ENCODE measurements at places on chromosomes 13 and 19. TPM values are rescaled to one million over a fixed set of nuclear protein-coding genes. Genes with fewer than 3 reads are reported as not detected.
A peak's percentile ranks its signal among the peaks of the same experiment; 100 is the strongest.

DNA sequence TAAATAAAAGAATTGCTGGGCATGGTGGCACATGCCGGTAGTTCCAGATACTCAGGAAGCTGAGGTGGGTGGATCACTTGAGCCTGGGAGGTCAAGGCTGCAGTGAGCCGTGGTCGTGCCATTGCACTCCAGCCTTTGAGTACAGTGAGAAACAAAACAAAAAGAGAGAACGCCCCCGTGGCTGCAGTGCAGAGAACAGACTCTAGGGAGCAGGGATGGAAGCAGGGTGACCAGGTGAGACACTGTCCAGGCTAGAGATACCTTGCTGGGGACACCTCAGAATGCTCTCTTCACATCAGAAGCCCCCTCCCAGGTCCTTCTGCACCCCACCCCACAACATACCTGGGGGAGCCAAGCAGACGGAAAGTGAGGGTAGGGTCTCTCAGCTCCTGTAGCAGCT, 24.8 kb downstream of the MAP4K1 start:
- no peak for DNase-seq

- DNase-seq: no peak
Observed at GRCh38 chr13:113849981-113850721, 13.7 kb downstream of the GAS6 start.

- no peak for DNase-seq
Observed at GRCh38 chr19:38233740-38234251, 9.8 kb upstream of the DPF1 start.

DNA sequence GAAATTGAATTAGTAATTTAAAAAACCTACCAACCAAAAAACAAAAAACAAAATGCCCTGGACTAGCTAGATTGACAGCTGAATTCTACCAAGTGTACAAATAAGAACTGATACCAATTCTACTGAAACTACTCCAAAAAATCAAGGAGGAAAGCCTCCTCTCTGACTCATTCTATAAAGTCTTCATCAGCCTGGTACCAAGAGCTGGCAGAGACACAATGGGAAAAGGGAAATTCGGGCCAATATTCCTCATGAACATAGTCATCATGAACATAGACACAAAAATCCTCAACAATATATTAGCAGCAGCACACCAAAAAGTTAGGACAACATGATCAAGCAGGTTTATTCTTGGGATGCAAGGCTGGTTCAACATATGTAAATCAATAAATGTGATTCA, 2667.7 kb upstream of the PCDH20 start:
- DNase-seq: no peak

Gene KISS1R
- 0.96 TPM for polyA plus RNA-seq

Gene OR10H1
- not detected for polyA plus RNA-seq

DNA sequence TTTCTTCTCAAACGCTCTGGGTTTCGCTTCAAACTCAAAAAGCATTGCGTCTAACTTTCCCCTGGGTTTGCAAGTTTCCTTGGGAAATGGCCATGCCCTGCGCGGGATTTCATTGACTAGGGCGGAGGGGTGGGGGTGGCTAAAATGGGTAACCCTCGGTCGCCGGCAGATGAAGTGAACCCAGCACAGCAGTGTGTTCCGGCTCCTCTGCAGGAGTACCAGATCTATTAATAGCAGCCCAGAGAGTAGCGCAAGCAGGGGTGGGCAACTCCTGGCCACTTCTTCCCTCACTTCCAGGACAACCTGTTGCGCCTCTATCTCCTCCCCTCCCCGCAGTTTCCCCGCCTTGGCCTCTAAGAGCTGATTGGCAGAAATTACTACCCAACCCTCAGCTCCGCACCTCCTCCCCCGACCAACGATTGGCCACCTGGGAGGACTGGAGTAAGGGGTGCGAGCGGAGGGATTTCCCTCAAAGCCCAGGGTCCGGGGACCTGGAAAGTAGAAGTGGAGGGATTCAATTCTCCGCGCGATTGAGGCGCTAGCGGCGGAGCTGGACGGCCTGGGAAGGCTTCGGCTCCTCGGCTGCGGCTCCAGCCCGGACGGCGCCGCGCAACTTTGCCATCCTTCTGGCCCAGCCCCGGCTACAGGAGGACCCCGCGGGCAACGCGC, at the start of gene FREM2:
Gene FREM2, plus strand, starts transcription at position 501 of the 669 bp plus-strand sequence. CDS start 268 bp downstream, outside the sequence.
- DNase-seq: peak; percentile 81

- DNase-seq: no peak
Observed at GRCh38 chr19:53580871-53581835, 43.2 kb downstream of the ZNF331 start.

- DNase-seq: no peak
Observed at GRCh38 chr19:23365222-23365621, 30.0 kb downstream of the ZNF91 start.

- DNase-seq: no peak
Observed at GRCh38 chr13:39779337-39780265, 124.1 kb downstream of the COG6 start.

DNA sequence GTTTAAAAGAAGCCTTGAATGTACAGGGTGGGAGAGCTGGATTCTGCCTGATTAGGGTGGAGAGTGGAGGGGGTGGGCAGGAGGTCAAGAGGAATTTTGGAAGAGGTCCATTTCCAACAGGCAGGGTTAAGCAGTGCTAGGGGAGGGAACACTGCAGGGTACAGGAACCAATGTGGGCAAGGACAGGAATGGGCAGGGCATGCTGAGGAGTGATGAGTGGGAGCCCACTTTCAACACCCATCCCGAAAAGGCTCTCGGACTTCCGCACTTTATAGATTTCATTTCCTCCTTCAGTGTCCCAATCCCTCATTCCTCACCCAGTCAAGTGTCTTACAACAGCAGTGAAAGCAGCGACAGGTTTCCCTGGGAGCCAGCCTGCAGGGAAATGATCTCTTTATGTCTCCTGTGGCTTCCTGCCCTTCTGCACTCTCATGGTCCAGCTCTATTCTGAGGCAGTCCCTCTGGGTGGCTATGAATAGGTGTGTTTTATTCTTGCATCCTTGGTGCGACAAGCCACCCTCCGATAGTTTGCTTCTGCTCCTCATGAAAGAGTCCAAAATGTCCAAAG, 50.5 kb upstream of the ZNF507 start:
- DNase-seq: no peak

GRCh38 chr19:49887665-49888509, 8.8 kb downstream of the IL4I1 start:
- DNase-seq: no peak

DNA sequence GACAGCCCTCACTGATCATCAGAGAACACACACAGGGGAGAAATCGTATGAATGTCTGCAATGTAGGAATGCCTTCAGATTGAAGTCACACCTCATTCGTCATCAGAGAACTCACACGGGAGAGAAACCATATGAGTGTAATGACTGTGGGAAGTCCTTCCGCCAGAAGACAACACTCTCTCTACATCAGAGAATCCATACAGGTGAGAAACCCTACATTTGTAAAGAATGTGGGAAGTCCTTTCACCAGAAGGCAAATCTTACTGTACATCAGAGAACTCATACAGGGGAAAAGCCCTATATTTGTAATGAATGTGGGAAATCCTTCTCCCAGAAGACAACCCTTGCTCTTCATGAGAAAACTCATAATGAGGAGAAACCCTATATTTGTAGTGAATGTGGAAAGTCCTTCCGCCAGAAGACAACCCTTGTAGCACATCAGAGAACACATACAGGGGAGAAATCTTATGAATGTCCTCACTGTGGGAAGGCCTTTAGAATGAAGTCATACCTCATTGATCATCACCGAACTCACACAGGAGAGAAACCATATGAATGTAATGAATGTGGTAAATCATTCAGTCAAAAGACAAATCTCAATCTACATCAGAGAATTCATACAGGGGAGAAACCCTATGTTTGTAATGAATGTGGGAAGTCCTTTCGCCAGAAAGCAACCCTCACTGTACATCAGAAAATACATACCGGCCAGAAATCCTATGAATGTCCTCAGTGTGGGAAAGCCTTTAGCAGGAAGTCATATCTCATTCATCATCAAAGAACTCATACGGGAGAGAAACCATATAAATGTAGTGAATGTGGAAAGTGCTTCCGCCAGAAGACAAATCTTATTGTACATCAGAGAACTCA, 32.5 kb downstream of the ZNF567 start:
- DNase-seq: no peak

Gene OR7C1
- polyA plus RNA-seq: 0.06 TPM

DNA sequence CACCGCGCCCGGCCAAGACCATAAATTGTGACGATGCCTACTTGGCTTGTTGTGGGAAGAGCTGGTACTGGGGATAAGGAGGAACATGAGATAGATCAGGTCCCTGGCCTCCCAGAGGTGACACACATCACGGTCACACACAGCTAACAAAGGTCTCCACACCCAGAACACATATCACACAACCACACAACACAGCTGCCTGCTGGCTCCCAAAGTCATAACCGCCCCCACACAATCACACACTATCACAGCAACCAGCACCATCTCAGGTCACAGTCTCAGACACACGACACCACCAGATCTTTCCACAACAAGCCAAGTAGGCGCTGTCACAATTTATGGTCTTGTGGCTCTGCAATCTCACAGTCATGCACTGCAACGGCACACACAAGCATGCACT, 5.7 kb downstream of the COL5A3 start:
- no peak for DNase-seq

GRCh38 chr19:45591004-45591637, 6.5 kb upstream of the OPA3 start:
- no peak for DNase-seq

Gene HIF3A
- 26.5 TPM for polyA plus RNA-seq

All from left renal cortex interstitium (tissue), 4 donors.